ENCODE measurements at places on chromosomes 11 and 22. TPM values are rescaled to one million over a fixed set of nuclear protein-coding genes. Genes with fewer than 3 reads are reported as not detected.

HMBS gene
- total RNA-seq: 56.3 TPM

MEI1 gene
- 2.6 TPM for total RNA-seq

DNA sequence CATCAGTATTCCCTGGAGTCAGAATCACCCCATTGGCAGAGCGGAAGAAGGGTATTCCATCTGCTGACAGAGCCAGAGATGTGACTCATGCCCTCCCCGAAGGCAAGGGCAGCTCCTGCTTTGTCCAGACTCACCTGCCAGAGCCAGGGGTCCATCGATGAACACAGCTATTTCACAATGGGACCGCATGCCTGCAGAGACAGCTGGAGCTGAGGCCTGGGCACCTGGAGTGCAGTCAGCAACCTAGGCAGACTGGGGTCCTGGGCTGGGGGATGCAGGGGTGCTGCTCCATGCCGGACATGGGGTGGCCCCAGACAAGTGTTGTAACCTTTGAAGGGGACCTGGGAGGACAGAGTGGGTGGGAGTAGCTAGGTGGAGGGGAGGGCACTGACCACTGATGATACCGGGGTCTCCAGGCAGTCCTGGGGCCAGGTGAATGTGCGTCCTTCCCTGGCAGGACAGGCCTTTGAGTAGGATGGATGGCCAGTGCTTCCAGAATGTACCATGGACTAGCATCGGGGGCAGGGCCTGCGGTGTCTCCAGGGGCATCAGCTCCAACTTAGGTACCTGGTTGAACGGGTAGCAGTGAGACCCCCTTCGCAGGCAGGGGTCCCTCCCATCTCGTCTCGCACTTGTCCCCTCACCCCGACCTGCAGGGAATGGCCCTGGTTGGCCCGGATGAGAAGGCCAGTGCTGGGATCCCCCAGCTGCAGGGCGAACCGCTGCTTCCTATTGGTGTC is 1.7 kb downstream of the TRPT1 start:
- DNase-seq: no peak

DERL3 gene
- total RNA-seq: 8.9 TPM
